ENCODE measurements at places on chromosomes 6 and 20.

GRCh38 chr6:89404512-89404911 is 7.6 kb downstream of the RRAGD start:
- DNase-seq: peak; percentile 53

DNA sequence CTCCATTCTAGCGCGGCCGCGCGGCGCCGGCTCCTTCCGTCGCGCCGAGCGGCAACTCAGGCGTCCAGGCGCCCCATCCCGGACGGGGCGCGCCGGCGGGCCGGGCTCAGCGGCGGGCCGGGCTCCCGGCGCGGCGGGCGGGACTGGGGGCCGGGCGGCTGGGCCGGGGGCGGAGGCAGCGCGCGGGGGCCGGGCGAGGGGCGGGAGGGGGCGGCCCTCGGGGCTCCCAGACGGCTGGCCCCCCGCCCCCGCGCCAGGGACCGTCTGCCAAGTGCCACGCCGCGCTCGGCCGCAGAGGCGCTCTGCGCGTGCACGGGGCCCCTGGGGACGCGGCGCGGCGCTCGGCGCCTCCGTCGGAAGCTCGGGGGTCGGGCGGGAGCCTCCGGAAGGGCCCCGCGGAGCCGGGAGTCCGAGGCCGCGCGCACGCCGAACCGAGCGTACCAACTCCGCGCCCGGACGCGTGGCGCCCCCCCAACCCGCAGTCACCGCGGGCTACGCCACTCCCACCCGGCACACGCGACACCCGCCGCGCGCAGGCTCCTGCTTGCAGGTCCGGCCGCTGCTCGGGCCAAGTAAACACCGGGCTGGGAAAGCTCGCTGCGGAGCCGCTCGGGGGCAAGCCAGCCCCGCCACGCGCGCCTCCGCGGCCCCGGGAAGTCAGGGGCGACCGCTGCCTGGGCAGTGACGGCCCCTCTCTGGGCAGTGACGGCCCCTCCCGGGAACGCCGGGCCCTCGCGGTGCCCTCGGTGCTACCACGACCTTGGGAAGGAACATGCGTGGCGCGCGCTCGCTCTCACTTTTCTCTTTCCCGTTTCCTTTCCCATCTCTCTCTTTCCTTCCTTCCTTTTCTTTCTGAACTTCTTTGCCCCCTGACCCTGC is at the start of gene PREX1:
TSS of gene PREX1 (minus strand) at position 145 of the 879 bp plus-strand sequence. CDS start at position 6, 139 bp downstream.
- DNase-seq: peak; percentile 80

DNA sequence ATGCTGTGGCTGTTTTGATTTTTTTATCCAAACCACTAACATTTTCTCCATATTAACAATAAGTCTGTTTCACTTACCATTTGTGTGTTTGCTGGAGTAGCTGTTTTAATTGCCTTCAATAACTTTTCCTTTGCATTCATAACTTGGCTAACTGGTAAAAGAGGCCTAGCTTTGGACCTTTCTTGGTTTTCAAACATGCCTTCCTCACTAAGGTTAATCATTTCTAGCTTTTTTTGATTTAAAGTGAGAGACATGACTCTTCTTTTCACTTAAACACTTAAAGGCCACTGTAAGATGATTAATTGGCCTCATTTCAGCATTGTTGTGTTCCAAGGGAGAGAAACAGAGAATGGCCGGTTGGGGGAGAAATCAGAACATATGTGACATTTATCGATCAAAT is 2.9 kb downstream of the WFDC12 start:
- no peak for DNase-seq

- no peak for DNase-seq
These were observed 96.6 kb upstream of the IRAK1BP1 start for GRCh38 chr6:78770765-78771164.

- no peak for DNase-seq
These were observed 136.0 kb upstream of the CNR1 start for GRCh38 chr6:88301888-88302768.

GRCh38 chr20:62087227-62087626 is 21.5 kb upstream of the TAF4 start:
- DNase-seq: no peak

DNA sequence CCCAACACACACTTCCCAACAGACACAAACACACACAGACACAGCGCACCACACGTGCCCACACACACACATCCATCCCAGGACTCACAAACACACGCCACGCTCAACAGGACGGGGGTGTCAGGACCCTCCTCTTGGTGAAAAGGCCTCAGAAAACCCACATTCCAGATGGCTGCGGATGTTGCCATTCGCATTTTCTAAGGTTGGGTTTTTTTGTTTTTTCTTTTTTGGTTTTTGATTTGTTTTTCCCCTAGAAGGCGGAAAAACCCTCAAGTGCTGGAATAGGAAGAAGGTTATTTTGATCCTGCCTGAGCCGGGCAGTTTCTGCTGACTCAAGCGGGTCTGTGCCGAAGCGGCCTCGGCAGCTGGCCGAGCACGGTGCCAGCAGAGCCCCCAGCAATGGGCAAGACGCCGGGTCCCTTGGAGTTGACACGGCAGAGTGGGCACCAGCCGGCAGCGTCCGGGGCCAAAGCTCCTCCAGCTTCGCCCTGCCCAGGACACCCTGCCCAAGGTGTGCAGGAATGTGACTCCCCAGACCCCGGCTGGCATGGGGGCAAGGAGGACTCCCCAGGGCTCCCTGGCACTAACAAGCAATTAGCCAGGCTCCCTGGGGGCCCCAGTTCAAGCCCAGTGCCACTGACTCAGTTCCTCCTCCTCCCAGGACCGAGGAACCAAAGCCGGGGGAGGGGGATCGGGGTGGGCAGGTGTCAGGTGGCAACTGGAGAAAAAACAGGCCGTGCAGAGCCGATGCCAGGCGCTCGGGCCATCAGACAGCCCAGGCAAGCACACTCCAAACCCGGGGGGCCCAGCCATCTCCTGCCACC is 40.9 kb upstream of the ZBP1 start:
- no peak for DNase-seq

DNA sequence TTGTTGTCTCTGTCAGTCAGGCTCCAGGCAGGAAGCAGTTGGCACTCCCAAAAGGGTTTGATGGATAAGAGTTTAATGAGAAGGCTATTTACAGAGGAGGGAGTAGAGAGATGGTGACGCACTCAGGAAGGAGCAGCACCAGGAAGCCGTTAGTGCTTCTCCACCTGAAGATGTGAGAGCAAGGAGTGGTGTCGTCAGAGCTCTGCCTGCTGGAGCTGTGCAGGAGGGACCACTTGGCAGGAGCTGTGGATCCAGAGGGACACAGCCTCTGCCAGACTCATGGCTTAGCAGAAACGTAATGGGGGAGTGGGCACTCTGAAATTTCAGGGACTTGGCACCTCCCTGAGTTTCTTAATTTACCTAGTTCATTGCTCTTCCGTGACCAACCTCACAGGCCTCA is 16.8 kb downstream of the DAAM2 start:
- no peak for DNase-seq

- no peak for DNase-seq
These were observed 159.5 kb downstream of the MRPL14 start for GRCh38 chr6:43967719-43968091.

- no peak for DNase-seq
These were observed 295.4 kb downstream of the TFAP2C start for GRCh38 chr20:56924292-56925081.

GRCh38 chr6:135173989-135174484 is 7.1 kb upstream of the MYB start:
- DNase-seq: no peak

DNA sequence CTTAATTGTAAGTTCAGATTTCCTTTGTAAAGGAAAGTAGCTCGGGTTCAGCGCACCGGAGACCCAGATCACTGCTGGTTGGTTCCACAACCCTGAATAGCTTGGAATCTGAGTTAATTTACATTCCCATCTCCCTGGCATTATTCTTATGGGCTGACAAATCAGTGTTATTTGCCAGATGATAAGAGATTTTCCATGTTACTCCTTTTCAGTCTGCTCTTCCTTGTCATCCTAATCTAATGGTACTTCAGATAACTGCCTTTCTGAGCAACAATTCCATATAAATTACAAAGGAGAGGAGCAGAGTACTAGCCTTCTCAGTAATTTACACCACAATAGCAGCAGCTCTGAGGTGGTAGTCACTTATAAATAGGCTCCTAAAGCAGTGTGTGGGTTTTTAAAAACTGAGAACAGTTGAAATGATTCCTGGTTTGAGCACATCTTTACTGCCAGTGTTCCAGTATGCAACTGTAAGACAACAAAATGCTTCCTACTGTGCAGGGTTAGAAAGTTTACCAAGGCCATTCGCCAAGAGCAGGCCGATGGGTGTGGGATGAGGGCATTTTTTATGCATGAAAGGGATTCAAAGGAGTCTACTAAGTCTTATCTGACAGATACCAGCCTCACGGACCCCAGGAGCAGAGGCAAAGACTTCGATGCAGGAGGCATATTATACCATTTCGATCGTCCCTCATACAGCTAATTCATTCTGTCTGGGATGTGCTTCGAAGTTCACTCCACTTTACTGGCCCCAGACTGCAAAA is 89.7 kb downstream of the NDUFAF5 start:
- no peak for DNase-seq

- no peak for DNase-seq
These were observed 38.3 kb downstream of the KIF13A start for GRCh38 chr6:17949168-17949567.

GRCh38 chr6:134233180-134233955 is 84.5 kb downstream of the SGK1 start:
- DNase-seq: no peak

- DNase-seq: no peak
These were observed 203.8 kb downstream of the MYLK4 start for GRCh38 chr6:2546901-2547300.

DNA sequence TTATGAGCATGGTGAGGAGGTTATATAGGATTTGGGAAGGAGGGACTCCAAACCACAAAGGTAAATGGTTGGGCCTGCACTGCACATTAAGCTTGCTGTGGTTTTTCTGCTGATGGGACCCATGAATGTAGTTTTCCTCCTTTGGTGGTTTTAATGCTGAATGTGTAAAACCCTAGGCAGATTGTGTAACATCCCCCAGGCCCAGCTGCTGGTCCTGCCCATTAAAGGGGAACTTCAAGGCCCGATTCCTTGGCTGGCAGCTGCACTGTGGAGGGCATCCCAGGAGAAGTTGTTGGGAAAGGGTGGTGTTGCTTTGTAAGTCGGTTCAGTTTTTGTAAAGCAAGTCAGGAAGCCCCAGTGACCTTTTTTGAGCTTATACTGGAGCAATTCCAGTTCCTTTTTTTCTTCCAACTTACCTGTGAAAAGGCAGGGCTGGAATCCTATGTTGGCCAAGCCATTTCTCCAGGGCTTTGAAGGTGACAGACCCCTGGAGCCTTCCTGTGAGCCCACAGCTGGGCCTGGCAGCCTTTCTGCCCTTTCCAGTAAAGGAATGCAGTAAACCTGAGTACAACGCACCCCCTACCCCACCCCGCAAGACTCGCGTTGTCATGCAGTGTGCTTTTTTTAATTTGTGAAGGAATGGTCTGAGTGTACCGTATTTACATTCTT is 43.1 kb upstream of the NAA20 start:
- DNase-seq: no peak

Data from D721Med (cell line).